ENCODE measurements at places on chromosomes 7 and 10.

DNA sequence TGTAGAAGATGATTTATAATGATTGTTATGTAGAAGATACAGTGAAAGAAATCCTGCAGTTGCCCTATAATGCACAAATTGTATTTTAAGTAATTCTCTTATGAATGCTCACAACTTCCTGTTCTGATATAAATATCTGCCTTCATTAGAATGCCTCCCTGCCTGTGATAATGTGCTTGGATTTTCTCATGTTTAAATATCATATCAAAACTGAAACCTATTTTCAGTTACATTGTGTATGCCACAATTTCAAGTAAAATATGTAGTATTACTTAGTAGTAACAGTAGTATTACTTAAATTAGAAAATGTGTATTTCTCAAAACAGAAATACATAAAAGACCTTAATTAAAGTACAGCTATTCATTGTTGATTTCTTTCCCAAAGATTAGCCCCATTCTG lies 41.1 kb upstream of the TFEC start:
- DNase-seq, result no peak

DNA sequence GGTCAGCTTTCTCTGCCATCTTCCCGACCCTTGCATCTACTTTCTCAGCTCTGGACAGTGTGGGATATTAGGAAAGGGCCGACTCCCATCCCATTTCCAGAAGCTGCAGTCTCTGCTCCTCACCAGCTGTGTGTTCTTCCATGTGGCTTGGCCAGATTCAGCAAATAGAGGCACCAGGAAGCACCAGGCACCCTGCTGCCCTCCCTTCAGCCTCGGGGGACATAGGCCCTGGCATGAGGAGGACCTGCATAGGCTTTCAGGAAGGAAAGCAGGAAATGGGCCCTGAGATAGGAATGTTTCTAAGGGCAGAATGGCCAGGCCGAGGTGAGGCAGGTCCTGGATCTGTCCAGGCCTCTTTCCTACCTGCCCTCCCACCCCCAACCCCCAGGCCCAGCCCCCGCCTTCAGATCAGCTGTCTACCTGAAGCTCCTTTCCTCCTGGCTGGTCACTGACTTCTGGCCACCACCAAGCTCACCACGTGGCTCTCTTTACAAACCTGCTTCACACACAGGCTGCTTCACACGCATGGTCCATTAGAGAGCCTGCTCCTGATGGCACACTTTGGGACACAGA lies 27.5 kb upstream of the PURB start:
- no peak for DNase-seq

DNA sequence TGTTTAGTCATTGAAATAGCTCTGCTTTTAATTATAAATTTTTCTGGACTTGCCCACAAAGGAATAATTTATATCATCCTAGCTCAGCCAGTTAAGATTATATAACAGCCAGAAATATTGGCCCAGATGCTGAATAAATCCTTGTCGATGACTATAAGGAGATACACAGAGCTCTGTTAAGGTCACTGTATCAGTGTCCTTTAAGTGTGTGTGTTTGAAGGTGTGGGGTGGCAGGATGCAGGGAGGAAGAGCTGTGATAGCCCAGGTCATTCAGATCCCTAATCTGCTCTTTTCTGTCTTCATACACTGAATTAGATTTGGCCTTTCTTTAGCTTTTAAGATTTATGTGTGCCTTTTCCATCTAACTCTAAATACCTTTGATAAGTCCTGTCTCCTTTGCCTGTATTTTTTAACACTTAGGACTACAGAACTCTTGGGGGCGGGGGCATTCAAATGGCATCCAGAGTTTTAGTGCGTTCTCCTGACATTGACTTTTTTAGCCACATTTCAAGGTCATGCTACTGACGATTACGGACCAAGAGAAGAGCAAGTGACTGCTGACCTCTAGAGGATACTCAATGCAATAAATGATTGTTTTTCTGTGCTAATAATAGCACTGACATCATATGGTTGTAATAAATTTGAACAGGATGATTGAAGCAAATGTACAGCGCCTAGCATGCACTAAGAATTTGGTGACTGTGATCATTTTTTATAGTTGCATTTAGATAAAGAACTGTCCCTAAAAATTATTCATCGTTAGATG lies 172.3 kb downstream of the CACNB2 start:
- DNase-seq, result no peak

DNA sequence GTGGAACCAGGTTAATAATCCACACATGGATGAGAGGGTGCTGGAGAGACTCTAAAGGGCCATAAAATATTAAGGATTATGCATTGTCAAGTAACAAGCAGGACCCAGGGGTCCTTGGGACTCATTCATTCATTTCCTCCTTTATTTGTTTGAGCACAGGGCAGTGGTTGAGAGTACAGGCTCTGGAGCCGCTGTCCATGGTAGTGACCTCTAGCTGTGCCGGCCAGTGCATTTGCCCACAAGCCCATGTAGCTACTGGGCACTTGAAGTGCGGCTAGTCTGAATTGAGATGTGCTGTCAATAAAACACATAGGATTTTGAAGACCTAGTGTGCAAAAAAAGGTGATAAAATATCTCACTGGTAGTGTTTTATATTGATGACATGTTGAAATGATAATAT lies 137.6 kb downstream of the C10orf105 start:
- DNase-seq, result peak; percentile 17

- DNase-seq, result no peak
These were observed 143.9 kb upstream of the MGMT start for GRCh38 chr10:129322933-129323820.

Measured in mucosa of descending colon (tissue), 3 donors.